ENCODE measurements at places on chromosomes 4 and X.

GRCh38 chr4:38040619-38041018 lies 80.4 kb downstream of the PTTG2 start:
- DNase-seq: no peak

DNA sequence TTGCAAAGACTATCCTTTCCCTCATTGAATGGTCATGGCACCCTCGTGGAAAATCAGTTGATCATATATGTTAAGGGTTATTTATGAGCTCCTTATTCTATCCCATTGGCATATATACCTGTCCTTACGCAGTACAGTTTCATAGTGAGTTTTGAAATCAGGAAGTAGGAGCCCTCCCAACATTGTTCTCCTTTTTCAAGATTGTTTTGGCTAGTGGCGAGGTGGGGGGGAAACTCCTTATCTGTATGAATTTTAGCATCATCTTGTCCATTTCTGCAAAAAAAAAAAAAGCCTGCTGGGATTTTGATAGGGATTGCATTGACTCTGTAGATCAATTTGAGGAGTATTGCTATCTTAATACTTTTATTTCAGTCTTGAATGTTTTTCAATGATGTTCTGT lies 2.5 kb upstream of the USP9X start:
- no peak for DNase-seq

- DNase-seq: no peak
Observed at GRCh38 chr4:137819964-137820383, 287.7 kb upstream of the PCDH18 start.

DNA sequence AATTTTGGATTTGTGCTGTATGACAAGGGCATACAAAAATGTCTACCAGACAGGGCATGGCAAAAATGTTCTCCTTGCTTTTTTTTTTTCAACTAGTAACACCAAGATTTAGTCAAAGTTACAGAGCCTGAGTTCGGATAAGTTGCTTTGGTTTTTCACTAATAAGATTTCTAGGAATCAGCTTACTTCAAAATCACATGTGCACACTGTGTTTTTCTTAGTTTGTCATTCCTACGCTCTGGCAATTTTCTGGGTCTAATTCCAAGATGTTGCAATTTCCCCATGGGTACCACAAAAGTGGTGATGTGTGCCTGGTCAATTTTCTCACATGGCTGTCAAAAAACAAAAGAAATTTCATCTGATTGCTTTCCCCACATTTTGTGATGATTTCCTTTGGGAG lies 6.3 kb downstream of the C1QTNF7 start:
- no peak for DNase-seq

DNA sequence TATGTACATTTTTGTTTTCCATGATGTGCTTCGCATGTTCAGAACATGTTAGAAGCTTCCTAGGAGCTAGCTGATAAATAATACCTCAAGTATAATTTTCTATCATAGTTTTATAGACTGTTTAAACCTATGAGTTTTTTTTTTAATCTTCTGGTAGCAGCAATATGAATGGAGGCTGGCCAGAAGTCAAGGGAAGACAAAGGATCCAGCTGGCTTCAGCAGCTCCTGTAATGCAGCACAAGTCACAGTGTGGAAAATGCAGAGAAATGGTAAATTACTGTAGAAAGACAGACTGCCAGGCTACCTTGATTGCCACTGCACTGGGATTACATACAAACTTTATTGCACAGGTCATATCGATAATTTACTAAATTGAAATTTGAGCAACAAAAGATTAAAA lies 537.9 kb downstream of the IQCM start:
- DNase-seq: no peak

GRCh38 chrX:46994096-46994495 lies 81.9 kb downstream of the JADE3 start:
- no peak for DNase-seq

DNA sequence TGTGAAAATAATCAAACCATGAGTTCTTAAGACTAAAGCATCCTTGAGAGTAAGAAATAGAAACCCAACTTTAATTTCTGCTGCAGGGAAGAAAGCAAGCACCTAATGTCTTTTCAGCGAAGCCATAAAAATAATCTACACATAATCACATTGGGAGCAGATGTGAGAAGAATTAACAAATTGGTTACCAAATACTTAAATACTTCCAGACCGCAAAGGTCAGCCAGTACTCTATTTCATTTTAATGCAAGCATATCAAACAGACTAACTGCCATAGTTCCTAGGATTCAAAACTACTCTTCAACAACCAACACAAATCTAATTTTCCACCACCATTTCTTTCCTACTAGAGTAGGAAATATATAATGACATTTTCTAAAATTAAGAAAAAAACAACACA lies 144.8 kb upstream of the SLIT2 start:
- no peak for DNase-seq

DNA sequence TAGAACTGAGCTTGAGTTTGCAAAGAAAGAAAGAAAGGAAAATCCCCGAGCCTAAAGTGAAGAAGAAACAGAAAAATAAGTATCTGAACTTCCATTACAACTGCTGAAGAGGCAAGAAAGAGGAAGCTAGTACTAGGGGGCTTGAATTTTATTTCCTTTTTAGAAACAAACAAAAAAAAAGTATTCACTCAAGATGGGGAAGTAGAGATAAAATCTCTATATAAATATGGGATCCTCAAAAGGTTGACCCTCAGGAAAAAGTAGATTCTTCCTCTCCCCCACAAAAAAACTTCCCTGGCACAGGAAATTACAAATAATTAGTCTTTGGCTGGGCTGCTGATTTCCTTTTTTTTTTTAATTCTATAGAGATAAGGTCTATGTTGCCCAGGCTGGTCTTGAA lies 16.0 kb downstream of the LRBA start:
- DNase-seq: no peak

- no peak for DNase-seq
Observed at GRCh38 chr4:8150152-8151090, 8.2 kb downstream of the ABLIM2 start.

GRCh38 chrX:119189595-119189994 lies 46.5 kb upstream of the PGRMC1 start:
- no peak for DNase-seq

Measured in stimulated activated naive B cell treated with anti-CD40 and anti-IgM and Interleukin-4, amounts not matched to agents 10 μg/mL and 1 μg/mL and 100 μg/mL, for 72 hours (primary cell).